Activated effector memory CD4-positive, alpha-beta T cell treated with Interleukin-2 at 50 U/mL for 16 hours (primary cell): ENCODE measurements at places on chromosomes 12 and 14.

GRCh38 chr12:78060186-78060585 lies 229.5 kb downstream of the NAV3 start:
- no peak for DNase-seq

GRCh38 chr14:56587701-56588100 lies 8.1 kb downstream of the TMEM260 start:
- no peak for DNase-seq

DNA sequence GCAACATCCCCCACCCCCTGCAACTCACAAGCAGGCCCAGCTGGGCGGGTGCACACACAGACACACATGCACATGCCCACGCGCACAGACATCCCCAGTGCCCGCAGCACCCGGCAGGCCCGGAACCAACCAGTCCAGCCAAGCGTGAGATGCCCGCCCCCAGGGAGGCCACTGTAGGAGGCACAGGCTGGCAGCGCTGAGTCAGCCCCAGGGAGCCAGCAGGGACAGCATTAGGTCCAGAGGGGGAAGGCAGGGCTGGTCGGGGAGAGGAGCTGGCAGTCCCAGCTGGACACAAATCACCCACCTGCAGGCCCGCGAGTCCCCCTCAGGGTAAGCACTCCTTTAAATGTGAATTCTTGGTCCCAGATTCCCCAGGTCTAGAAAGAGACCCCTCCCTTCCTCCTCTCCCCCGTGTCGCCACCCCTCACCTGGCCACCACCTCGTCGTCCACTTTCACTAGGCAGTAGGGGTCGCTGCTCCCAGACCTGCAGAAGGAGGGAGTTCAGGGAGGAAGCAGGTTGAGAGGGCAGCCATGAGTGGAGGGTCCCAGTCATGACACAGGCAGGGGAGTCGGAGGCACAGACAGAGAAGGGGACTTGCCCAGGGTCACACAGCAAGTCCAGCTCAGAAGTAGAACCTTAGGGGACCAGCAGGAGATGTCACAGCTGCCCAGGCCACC lies 5.0 kb downstream of the RASAL1 start:
- DNase-seq, result no peak

GRCh38 chr12:45232756-45233372 lies 17.0 kb downstream of the ANO6 start:
- DNase-seq, result no peak
